ENCODE measurements at places on chromosomes 3 and 15.
A peak's percentile ranks its signal among the peaks of the same experiment; 100 is the strongest.

DNA sequence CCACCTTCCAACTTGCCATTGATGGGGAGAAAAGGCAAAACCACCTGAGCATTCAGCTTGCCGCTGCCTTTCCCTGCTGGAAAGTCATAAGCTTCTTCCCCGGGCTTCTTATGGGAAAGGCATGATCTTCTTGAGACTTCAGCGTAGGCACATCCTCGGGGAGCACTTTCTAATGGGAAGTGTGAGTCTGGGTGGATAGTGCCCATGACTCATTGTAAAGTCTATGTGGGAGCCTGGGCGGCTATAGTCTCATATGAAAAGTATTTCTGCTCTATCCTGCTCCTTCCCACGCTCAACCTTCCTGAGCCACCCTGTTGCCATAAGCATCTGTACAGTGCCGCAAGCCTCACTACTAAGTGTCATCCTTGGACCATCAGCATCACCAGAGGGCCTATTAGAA, 309.9 kb upstream of the THBS1 start:
- no peaks in the 10 kb centered on the region for H3K36me3 ChIP-seq
- DNase-seq = no peak
- H3K27ac ChIP-seq = no peak overlapping the region
- no peak overlapping the region for H3K4me3 ChIP-seq

GRCh38 chr3:169780742-169781141, 7.5 kb downstream of the MYNN start:
- no peak for DNase-seq
- H3K4me1 ChIP-seq = peaks cover 60% of the 10 kb centered on the region
- peak overlapping the region; percentile 31 for H3K4me3 ChIP-seq
- H3K27ac ChIP-seq = peak overlapping the region; percentile 67
- peaks cover 62% of the 10 kb centered on the region for H3K36me3 ChIP-seq

DNA sequence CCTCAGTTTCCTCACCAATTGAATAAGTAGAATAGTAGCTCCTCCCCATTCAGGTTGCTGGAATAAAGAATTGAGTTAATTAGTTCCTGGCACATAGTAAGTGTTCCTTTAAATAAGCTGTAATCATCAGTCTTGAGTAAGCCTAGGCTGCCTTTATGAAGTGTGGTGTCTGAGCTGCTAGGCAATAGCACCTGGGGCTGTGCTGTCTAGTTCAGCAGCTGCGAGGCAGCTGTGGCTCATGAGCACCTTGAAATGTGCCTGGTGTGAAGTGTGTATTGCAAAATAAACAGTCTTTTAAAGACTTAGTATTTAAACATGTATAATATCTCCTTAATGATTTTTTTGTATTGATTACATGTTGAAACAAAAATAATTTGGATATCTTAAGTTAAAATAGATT, 77.6 kb downstream of the TOP2B start:
- H3K27ac ChIP-seq = no peak overlapping the region
- H3K36me3 ChIP-seq = no peaks in the 10 kb centered on the region
- H3K4me1 ChIP-seq = no peaks in the 10 kb centered on the region
- no peak for DNase-seq
- no peaks in the 10 kb centered on the region for H3K27me3 ChIP-seq
- H3K4me3 ChIP-seq = no peak overlapping the region

GRCh38 chr15:87287156-87287555, 969.4 kb downstream of the NTRK3 start:
- DNase-seq = no peak
- H3K27me3 ChIP-seq = no peaks in the 10 kb centered on the region
- no peaks in the 10 kb centered on the region for H3K36me3 ChIP-seq
- H3K4me1 ChIP-seq = no peaks in the 10 kb centered on the region

DNA sequence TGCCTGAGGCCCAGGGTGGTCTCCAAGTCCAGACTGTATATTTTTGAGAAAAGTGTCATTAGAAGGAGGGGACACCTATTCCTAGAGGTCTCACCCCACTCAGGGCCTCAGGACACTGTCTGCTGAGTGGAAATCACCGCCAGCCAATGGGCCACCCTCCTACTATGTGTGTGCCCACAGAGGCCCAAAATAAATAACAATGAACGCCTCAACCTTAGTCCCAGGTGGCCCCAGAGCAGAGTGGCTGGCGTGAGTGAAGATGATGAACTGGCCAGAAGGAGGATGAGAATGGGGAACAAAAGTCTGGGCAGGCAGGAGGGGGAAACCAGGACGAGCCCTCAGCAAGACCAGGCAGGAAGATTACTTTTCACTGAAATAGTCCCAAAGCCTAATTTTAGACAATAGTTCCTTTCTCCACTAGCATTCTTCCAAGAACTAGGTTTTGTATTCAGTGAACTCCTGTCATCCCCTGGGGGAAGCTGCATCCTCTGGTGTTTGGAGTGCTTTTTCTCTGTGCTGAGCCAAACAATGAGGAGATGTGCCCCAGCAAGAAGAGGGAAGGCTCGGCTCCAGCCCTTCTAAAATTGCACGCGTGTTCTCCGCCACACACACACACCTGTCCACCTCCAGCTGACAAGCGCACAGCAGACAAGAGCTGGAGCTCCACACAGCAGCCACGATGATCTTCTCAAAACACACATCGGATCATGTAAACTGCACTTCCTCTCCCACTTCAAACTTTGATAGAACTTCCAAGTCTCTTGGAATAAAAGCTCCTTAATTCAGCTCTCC, 72.2 kb downstream of the ADCY5 start:
- H3K27ac ChIP-seq = no peak overlapping the region
- H3K4me3 ChIP-seq = no peak overlapping the region
- no peaks in the 10 kb centered on the region for H3K4me1 ChIP-seq
- H3K27me3 ChIP-seq = peaks cover 6% of the 10 kb centered on the region
